Adipocyte (in vitro differentiated cells): ENCODE measurements at places on chromosomes 4 and X.

DNA sequence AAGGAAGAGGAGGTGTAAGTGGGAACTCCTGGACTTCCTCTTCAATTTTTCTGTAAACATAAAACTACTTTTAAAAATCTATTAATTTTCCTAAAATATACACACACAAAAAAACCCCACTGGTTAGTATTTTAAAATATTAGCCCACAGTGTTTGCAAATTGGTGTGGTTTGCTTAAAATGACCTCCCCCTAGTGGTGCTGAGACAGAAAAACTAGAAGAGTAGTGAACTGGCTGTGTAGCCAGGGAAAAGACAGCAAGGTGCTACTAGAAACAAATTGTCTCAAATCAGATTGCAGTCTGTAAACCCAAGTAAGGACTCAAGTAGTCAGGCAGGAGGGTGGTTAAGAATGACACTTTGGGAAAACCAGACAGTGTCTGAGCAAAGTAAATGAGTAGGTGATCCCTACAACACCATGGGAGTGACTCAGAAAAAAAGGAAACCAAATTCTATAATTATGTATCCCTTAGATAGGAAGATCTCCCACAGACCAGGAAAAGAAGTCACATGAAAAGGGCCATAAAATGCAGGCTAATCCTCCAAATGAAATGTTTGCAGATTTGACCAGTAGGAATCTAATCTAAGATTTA lies 26.0 kb downstream of the AMTN start:
- DNase-seq: peak; percentile 61

- peak; percentile 42 for DNase-seq
Measured at GRCh38 chr4:181685461-181685860, 557.7 kb upstream of the TENM3 start.

DNA sequence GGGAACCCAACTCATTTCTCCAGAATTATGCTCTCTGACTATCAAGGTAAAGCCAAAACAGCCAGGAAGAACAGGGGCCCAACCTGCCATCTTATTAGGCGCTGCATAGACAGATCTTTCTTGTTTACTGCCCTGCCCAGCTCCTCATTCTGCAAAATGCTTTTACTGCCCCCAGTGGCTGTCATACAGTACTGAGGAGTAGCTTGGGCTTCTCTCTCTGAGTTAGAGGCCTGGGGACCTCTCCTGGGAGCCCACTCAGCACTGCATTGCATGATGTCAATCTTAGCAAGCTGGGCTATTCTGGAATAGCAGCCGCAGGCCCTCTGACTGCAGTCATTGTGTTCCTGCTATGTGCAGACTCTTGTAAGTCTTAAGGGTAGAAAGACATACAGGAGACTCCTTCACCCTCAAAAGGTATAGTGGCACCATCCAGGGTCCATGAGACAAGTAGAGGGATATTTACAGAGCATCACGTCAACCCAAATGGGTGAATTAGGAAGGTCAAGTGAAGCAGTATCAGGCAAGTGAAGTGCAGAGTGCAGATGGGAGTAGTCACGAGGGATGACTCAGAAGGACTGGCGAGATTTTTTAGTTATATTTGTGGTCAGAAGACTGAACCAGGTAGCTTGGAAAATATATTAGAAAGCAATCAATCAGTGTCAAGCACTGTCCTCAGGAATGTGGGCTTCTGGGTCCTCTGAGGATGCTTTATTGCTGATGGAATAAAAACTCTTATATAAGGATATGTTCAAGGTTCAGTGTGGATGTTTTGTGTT lies 294.1 kb upstream of the SFRP2 start:
- DNase-seq: no peak

DNA sequence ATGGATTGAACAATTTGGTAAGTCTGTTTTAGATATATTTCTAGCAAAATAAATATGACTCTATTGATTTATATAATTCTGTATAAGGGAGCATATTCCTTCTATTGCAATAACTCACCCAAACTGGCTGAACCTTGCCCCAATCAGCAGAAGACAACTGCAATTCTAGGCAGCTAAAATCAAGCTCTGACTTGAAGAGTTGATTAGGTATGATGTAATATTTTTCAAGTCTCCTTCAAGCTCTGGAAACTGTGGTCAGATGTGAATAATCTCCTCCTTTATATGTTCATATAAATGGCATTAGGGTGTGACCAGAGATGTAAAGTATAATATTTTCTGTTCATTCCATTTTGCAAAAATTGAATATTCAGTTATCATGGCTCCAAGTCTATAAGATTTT lies 8.2 kb downstream of the RASSF6 start:
- DNase-seq: peak; percentile 38

DNA sequence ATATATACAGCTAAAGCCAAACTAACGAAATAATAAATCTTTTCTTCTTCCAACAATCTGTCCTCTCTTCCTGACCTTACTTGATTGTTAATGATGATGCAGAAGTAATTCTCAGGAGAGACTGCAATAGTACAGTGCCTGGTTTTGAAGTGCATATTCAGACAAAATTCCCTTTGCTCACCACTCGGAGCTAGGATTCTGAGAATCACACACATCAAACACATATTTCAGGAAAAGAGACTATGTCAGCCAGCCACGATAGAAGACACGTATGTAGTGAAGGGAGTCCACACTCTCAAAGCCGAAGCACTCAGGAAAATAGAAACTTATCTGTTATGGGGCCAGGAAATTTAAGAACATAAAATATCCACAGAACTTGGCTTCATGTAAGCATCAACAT lies 362.5 kb upstream of the FAT1 start:
- DNase-seq: no peak

DNA sequence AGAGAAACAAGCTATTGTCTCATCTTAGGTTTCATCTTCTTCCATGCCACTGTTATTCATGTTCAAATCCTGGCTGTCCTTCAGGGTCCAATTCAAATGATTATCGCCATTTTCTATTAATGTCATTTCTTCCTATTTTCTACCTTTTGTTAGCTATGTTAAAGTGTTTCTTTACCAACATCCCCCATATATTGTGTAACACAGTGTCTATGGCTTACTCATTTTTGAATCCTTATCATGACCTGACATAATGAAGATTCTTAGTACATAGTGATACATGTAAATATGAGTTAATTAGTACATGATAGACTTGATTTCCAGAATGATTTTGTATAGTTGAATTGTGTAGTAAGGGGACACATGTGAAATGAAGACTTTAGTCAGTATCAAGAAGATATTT lies 152.4 kb downstream of the SNCA start:
- no peak for DNase-seq

- peak; percentile 23 for DNase-seq
Measured at GRCh38 chr4:56981795-56982201, 3.1 kb downstream of the POLR2B start.

GRCh38 chrX:144798972-144799371 lies 448.3 kb upstream of the SPANXN1 start:
- DNase-seq: no peak

DNA sequence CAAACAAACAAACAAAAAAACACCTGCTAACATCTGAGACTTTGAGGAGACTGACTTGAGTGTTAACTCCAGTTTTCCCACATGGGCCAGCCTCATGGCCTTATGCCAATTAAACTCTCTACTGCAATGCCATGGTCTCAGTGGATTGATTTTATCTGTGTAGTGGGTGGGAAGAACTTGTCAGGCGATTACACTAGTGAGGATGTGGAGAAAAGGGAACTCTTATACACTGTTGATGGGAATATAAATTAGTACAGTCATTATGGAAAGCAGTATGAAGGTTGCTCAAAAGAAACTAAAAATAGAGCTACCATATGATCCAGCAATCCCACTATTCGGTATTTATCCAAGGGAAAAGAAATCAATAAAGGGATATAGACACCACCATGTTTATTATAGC lies 12.8 kb upstream of the XIAP start:
- no peak for DNase-seq

GRCh38 chr4:86032476-86033022 lies 327.3 kb downstream of the MAPK10 start:
- peak; percentile 95 for DNase-seq

- DNase-seq: no peak
Measured at GRCh38 chr4:56657128-56657527, 24.0 kb downstream of the HOPX start.

DNA sequence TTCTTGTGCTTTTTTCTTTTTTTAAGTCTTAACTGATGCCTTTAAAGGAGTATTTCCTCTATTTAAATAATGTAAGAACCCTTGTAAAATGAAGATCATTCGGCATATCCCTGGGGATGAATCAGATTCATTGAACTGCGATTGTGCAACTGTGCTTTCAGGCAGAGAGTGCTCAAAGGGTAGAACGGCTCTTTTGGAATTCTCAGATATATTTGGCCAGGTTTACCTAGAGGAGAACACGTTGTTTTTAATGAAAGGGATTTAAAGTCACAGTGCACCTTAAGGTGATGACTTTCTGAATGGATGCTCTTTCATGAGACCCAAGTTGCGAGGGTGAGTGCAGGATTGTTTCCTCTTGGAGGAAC lies 51.6 kb upstream of the ELOVL6 start:
- no peak for DNase-seq

DNA sequence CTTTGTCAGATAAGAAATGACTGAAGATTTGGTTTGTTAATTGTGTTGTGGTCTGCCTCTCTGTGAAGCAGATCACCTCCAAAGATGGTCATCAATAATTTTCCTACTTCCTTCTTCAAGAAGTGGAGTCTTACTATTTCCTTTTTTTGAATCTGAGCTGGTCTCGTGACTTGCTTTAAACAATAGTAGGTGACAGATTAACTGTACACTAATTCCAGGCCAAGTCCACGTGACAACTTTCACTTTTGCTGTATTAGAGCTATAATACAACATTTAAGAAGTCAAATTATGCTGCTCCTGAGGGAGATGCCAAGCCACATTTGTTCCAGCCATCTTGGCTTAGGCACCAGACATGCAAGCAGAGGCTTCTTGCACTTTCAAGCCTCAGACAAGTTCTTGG lies 393.8 kb upstream of the GRID2 start:
- DNase-seq: no peak

- peak; percentile 72 for DNase-seq
Measured at GRCh38 chr4:81021142-81021944, 9.2 kb upstream of the BMP3 start.

- DNase-seq: peak; percentile 82
Measured at GRCh38 chrX:46376246-46376885, 168.9 kb downstream of the ZNF674 start.

DNA sequence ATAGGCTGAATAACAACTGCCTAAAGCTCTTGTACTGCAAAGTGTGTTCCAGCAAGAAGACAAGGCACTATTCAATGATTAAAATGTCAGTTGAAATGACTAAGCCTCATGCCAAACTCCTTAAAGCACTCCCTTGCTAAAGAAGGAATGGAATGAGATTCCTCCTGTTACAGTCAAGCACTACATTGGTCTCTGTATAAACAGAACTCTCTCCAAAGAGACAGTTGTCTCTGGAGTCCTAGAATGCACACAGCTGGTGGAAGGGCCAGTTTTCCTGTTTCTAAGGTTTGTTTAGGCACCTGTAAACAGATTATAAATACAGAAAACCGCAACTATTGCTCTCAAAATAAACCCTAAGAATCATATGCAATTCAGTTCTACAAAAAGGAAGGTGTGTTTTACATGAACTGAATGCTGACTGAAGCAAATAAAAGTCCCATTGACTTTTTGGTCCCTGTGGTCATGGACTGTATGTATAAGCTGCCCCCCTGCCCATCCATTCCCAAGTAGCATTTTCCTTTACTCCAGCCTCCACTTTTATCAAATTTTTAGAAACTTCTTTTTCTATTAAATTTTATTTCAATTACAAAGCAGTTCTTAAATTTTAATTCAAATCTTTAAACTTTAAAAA lies 47.0 kb downstream of the FAT1 start:
- peak; percentile 87 for DNase-seq

DNA sequence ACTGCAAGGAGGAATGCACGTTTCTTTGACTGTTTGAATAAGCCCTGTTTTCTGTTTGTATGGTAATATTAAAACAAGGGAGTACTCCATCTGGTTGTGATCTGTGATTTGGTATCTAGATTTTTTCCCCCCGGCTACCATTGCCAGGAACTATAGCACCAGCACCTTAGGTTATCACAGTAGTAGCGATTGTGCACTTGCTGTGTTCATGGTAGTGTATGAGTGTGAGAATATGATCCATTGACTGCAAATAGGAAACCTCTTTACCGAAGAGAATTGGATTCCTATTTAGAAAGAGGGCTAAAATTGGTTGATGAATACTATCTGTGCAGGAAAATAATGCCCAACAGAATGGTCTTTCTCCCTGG lies 69.9 kb downstream of the LARP7 start:
- no peak for DNase-seq

GRCh38 chrX:66050140-66050569 lies 10.3 kb upstream of the VSIG4 start:
- DNase-seq: no peak

DNA sequence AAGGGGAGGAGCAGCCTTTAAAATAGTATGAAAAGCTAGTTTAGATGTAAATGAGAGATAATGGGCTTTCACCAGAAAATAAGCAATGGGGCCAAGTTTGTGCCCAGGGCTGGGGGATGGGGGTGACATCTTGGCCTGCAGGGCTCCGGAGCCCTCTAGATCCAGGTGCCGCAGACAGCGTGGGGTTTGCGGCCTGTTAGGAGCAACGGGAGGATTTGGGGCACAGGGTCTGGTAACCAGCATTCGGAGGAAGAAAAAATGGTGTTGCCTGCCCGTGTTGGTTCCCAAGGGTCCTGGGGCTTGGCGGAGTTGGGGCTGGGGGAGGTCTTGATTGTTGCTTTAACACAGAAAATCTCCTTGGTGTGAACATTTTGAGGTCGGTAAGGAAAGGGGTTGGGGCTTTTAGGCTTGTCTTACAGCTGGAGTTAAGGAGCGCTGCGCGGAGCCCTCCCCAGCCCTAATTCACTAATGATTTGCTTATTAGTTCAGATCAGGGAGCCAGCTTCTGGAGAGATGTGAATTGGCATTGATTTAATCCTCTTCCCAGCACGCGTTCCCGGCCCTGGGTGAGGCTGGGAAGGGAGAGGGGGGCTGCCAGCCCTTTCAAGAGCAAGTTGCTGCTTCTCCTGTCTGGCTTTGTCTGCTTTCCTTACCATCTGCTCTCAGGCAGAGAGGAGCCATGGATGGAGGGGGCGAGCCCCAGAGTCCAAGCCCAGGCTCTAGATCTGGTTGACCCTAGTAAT lies 443.4 kb downstream of the BCOR start:
- DNase-seq: no peak

- DNase-seq: peak; percentile 74
Measured at GRCh38 chr4:162163892-162164759, at the start of gene FSTL5. FSTL5 (minus strand) TSS chr4:162164000; CDS start chr4:162111396, 52,604 bp downstream.

DNA sequence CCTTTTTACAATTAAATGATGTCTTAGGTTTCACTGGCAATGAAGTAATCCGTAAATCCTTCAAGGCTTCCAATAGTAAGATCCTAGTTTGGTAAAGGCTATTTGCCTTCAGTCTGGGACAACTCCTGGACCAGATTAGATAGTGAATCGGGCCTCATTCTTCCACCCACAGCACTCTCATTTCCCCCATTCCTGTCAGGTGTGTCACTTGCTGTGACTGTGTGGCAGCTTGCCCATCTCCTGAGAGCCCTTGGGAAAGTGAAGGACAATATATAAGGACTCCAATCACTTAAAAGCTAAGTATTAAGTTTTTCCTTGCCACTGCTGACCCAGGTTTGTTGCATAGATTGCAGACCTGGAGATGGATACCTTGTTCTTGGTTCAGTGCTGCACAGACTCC lies 3.3 kb upstream of the GASK1B start:
- peak; percentile 36 for DNase-seq
